ENCODE measurements at places on chromosomes 2 and 18.
A peak's percentile ranks its signal among the peaks of the same experiment; 100 is the strongest.

DNA sequence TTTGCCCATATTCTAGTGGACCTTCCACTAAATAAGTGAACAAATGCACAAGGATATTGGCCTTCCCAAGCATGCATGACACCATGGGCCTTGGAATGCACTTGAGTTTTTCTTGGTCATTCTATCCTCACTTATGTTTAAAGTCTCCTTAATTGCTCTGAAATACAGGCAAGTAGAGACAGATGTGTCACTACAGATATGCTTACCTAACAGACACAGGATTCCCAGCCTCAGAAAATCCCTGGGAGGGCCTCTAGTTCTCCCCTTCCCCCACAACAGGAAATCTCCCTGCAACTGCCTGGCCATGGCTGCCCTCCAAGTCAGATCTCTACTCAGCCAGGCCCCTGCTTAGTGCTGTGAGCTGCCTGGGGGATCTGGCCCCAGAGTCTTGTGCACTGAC is 445.2 kb downstream of the IRS1 start:
- DNase-seq, result peak; percentile 68

DNA sequence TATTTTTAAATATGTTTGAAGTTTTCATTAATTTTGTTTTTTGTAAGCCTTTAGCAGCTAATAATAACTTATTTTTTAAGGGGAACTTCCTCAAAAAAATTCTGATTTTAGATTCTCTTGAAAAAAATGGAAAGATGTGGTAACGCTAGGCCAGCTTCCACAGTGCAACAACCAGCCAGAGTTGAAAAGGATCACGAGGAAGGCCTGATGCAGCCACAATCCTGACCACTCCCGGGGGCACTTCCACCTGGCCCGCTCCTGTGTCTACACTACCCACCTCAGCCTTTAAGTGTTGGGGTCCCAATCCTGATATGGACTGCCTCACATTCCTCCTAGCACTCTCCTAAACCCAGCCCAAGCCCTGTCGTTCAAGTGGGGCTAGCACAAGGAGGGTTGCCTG is 101.1 kb downstream of the TMEM17 start:
- no peak for DNase-seq

GRCh38 chr2:16765356-16765755 is 99.7 kb upstream of the CYRIA start:
- DNase-seq, result no peak

GRCh38 chr2:36374585-36374984 is 19.0 kb downstream of the CRIM1 start:
- DNase-seq, result no peak

GRCh38 chr2:124514236-124514635 is 489.1 kb downstream of the CNTNAP5 start:
- DNase-seq, result no peak

All from SJCRH30 (cell line).